GM23248 (cell line): ENCODE measurements at places on chromosomes 3 and 15. TPM values are rescaled to one million over a fixed set of nuclear protein-coding genes. Genes with fewer than 3 reads are reported as not detected.

The EIF4E3 gene
- 1.1 TPM in 2 replicates for total RNA-seq

The KCTD6 gene
- total RNA-seq, result 12.3 and 13.7 TPM in 2 replicates

The MYO5C gene
- total RNA-seq, result not detected in 2 replicates

The CFAP92 gene
- total RNA-seq, result not detected in 2 replicates

The EHD4 gene
- total RNA-seq, result 15.9 and 17.7 TPM in 2 replicates

The ZBTB20 gene
- total RNA-seq, result 6.3 and 9.2 TPM in 2 replicates

The MAGEF1 gene
- total RNA-seq, result 25.0 and 38.9 TPM in 2 replicates

The HYAL3 gene
- total RNA-seq, result 3.0 and 9.6 TPM in 2 replicates

The GOLGA8K gene
- total RNA-seq, result not detected in 2 replicates

GRCh38 chr3:176087066-176087697, 1110.1 kb downstream of the TBL1XR1 start:
- no peak overlapping the region for H3K4me3 ChIP-seq
- H3K4me1 ChIP-seq, result no peaks in the 10 kb centered on the region
- no peak overlapping the region for H3K27ac ChIP-seq
- H3K27me3 ChIP-seq, result no peaks in the 10 kb centered on the region
- DNase-seq, result no peak

DNA sequence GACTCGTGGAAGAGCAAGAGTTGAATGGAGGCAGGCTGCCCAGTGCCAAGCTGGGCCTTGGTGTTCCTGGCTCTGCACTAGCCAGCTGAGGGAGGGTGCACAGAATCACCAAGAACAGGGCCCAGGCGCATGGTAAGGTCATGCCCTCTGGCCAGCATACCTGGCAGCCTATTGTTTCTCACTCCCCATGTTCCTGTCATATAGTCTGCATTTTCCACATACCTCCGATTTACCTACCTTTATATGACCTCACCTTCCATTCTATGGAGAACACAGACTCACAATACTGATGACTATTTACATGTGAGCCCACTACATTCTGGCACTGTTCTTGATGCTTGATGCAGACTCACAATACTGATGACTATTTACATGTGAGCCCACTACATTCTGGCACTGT, 5.4 kb downstream of the CLEC3B start:
- H3K4me1 ChIP-seq, result peaks cover 41% of the 10 kb centered on the region
- no peak overlapping the region for H3K4me3 ChIP-seq
- DNase-seq, result no peak
- no peak overlapping the region for H3K27ac ChIP-seq

- no peak overlapping the region for H3K27ac ChIP-seq
- DNase-seq, result no peak
- no peak overlapping the region for H3K4me3 ChIP-seq
Measured at GRCh38 chr3:69178082-69178481, 55.7 kb upstream of the LMOD3 start.

DNA sequence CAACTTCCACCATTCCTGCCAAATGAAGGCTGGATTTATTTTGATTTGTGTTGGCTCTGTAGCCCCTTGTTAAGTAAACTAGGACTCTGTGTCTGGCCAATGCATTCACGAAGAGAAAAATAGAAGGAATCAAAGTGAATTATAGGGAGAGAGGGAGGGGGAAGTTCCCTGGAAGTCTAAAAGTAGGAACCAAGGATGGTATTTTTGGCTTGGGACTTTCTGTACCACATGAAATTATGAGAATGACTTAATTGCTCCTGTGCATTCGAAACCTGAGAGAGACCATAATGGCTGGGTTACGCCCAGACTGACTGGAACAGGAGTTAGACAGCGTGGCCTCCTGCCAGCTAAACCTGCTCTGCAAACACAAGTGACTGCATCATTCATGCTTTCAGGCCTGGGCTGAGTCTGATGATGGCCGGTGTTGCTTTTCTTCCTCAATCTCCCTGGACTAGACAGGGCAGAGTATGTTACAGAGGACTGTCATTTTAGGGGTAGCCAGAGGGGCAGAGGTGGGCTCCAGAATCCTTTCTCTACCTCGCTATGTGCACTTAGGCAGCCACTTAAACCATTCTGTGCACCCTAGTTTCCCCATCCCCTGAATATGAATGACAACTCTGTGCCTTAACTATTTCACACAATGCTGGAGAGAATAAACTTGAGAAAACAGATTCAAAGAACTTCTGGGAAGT, 58.9 kb downstream of the MYO1E start:
- no peaks in the 10 kb centered on the region for H3K36me3 ChIP-seq
- peaks cover 47% of the 10 kb centered on the region for H3K4me1 ChIP-seq
- peak; percentile 59 for DNase-seq

GRCh38 chr3:3799173-3800079, at the start of gene LRRN1:
Gene LRRN1 (plus strand): TSS chr3:3799431. CDS start chr3:3844642, 45,211 bp downstream.
- DNase-seq, result peak; percentile 22
- no peaks in the 10 kb centered on the region for H3K36me3 ChIP-seq
- H3K27me3 ChIP-seq, result peaks cover 40% of the 10 kb centered on the region
- H3K4me3 ChIP-seq, result peak within 1 kb of the TSS; percentile 43
- no peaks in the 10 kb centered on the region for H3K4me1 ChIP-seq

- H3K36me3 ChIP-seq, result no peaks in the 10 kb centered on the region
- no peak overlapping the region for H3K27ac ChIP-seq
- no peaks in the 10 kb centered on the region for H3K27me3 ChIP-seq
- no peak overlapping the region for H3K4me3 ChIP-seq
- peaks cover 25% of the 10 kb centered on the region for H3K4me1 ChIP-seq
Measured at GRCh38 chr15:63344731-63345390, 36.8 kb downstream of the CA12 start.

DNA sequence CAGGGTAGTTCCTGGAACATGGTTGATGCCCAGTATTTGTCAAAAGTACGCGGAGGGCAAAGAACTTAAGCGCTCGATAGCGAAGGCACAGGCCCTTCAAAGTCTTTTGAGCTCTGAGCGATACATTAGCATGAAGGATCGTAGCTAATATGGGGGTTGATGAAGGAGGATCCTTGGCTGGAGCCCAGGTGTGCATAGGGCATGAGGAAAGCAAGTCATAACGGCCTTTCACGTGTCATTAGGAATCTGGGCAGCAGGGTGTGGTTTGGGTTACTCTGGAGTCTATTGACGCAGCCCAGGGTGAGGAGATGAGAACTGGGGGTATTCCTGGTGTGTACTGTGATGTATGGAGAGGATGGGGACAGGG, 31.7 kb downstream of the SPINK8 start:
- peaks cover 9% of the 10 kb centered on the region; the same call in 1 of the 2 replicates for H3K36me3 ChIP-seq
- peak overlapping the region; percentile 97 for H3K4me3 ChIP-seq
- DNase-seq, result peak; percentile 72
- H3K27me3 ChIP-seq, result no peaks in the 10 kb centered on the region

DNA sequence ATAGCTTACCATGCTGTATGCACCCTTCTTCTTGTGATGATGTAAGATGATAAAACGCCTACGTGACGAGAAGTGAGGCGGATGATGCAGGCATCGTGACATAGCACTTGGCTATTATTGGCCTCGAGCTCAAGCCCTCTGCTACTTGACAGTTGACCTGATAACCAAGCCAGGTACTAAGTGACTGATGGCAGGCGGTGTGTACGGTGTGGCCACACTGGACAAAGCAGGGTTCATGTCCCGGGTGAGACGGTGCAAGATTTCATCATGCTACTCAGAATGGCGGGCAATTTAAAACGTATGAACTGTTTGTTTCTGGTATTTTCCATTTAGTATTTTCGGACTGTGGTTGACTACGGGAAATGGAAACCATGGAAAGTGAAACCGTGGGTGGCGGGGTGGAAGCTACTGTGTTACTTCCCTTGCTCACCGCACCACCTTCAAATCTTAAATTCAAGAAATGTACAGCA, 57.7 kb downstream of the SLC12A8 start:
- peaks cover 26% of the 10 kb centered on the region for H3K4me1 ChIP-seq
- DNase-seq, result no peak
- H3K27me3 ChIP-seq, result no peaks in the 10 kb centered on the region

DNA sequence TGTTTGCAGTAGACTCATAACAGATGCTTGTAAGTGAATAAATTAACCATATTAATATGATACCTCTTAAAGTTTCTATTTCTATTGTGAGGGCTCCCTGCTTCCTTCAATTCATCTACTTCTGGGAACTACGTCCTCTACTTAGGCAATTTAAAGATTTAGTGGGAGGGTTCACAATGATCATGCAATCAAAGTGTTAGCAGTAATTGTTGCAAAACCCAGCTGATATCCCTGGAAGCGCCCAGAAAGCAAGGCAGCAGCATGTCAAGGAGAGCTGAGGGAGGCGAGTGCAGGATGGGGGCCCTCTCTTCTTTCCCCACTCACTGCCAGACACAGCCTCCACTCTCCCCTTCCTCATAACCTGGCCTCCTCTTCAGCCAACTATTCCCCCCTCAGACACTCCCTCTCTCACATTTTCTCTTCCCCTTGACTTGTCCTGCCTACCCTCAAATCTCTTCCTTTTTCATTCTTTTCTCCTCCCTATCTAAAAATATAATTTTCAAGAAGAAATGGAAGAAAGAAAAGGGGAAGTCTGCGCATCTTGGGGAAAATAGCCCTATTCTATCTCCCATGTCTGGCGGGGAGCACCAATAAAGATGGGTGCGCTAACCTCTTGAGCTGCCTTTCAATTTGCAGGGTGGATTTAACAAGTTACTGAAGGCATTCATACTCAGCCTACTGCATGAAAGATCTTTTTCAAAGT, 6.6 kb downstream of the TMEM212 start:
- H3K4me3 ChIP-seq, result no peak overlapping the region
- H3K27me3 ChIP-seq, result no peaks in the 10 kb centered on the region
- no peaks in the 10 kb centered on the region for H3K36me3 ChIP-seq
- no peak for DNase-seq

- peaks cover 16% of the 10 kb centered on the region for H3K27me3 ChIP-seq
- H3K4me1 ChIP-seq, result no peaks in the 10 kb centered on the region
- DNase-seq, result no peak
- H3K27ac ChIP-seq, result no peak overlapping the region
Measured at GRCh38 chr3:43966126-43966525, 275.4 kb downstream of the ABHD5 start.

- no peaks in the 10 kb centered on the region for H3K36me3 ChIP-seq
- H3K27me3 ChIP-seq, result no peaks in the 10 kb centered on the region
- no peak for DNase-seq
- H3K27ac ChIP-seq, result no peak overlapping the region
- no peaks in the 10 kb centered on the region for H3K4me1 ChIP-seq
Measured at GRCh38 chr3:80997622-80998021, 763.8 kb downstream of the GBE1 start.

DNA sequence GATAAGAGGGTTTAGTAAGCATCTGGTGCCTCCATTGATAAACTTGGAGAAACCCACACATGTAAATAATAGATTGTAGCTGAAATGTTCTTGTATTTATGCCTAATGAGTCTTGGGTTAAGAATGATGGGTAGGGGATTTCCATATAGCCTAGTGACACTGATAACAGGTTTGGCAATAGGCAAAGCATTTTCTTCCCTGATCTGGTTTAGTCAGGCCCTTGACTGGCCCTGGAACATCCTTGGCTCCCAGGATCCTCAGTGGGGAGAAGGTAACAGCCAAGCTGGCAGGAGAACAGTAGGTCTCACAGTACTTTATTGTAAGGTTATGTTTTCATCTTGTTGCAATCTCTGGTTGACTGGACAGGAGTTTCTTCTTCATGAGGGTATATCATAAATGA, 228.4 kb downstream of the DIPK2A start:
- DNase-seq, result no peak
- H3K27me3 ChIP-seq, result no peaks in the 10 kb centered on the region
- no peak overlapping the region for H3K4me3 ChIP-seq
- H3K27ac ChIP-seq, result no peak overlapping the region
- no peaks in the 10 kb centered on the region for H3K36me3 ChIP-seq
- H3K4me1 ChIP-seq, result no peaks in the 10 kb centered on the region

- no peaks in the 10 kb centered on the region for H3K27me3 ChIP-seq
- no peak overlapping the region for H3K27ac ChIP-seq
- no peak for DNase-seq
Measured at GRCh38 chr3:114566767-114567166, 272.9 kb downstream of the TIGIT start.

DNA sequence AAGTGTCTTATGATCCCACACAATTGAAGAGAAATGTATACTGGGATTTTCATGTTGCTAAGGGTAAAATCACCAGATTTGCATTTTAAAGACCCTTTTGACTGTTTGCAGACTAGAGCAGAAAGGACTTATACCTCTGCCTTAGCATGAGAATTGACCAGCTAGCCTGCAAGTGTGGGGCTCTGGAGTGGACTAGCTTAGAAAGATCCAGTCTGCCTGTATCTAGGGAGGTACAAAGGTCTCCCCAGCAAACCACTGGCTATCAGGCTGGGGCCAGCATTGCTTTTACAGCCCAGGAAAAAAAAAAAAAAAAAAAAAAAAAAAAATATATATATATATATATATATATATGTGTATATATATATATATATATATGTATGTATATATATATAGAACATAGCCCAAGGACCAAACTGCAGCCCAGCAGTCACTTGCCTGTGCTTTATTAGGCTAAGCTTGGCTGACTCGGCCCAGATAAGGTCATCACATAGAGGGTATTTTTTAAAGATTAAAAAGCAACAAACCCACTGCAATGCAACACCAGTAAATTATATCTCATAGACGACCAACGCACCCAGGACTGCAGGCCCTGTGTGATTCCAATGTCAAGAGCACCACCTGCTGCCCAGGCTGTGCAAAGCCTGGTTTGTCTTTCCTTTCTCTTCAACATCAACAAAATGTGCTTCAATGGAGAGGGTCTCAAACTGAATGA, 63.7 kb downstream of the DCLK3 start:
- DNase-seq, result peak; percentile 89
- no peaks in the 10 kb centered on the region for H3K27me3 ChIP-seq
- H3K27ac ChIP-seq, result no peak overlapping the region
- H3K36me3 ChIP-seq, result no peaks in the 10 kb centered on the region
- peaks cover 22% of the 10 kb centered on the region for H3K4me1 ChIP-seq
- no peak overlapping the region for H3K4me3 ChIP-seq

DNA sequence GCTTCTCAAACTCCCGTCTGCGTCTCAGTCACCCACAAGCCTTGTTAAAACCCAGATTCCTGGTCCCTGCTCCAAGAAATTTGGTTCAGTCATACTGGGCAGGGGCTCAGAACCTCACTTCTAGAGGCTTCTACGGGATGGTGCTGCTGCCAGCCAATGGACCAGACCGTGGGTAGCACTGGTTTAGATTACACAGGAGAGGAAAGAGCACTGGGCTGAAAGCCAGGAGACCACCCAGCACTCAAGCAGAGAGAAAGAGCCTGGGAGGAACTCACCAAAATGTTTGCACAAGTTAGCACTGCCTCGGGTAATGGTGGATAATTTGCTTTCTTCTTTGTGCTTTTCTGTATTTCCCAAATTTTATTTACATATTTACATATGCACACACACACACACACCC, 46.9 kb upstream of the MUC13 start:
- no peak for DNase-seq
- H3K27ac ChIP-seq, result no peak overlapping the region
- peaks cover 20% of the 10 kb centered on the region for H3K4me1 ChIP-seq

- H3K4me1 ChIP-seq, result no peaks in the 10 kb centered on the region
- no peak for DNase-seq
- no peak overlapping the region for H3K27ac ChIP-seq
- no peaks in the 10 kb centered on the region; the same call in 1 of the 2 replicates for H3K27me3 ChIP-seq
- no peak overlapping the region for H3K4me3 ChIP-seq
- H3K36me3 ChIP-seq, result no peaks in the 10 kb centered on the region
Measured at GRCh38 chr15:56495053-56495452, 30.1 kb upstream of the MNS1 start.

- H3K4me3 ChIP-seq, result no peak overlapping the region
- peaks cover 24% of the 10 kb centered on the region for H3K27me3 ChIP-seq
- H3K36me3 ChIP-seq, result no peaks in the 10 kb centered on the region
- no peaks in the 10 kb centered on the region for H3K4me1 ChIP-seq
- H3K27ac ChIP-seq, result no peak overlapping the region
Measured at GRCh38 chr15:26771578-26772153, 1.2 kb downstream of the GABRB3 start.
